Osteocyte (in vitro differentiated cells): ENCODE measurements at places on chromosomes 11 and 22. TPM values are rescaled to one million over a fixed set of nuclear protein-coding genes. Genes with fewer than 3 reads are reported as not detected.

DNA sequence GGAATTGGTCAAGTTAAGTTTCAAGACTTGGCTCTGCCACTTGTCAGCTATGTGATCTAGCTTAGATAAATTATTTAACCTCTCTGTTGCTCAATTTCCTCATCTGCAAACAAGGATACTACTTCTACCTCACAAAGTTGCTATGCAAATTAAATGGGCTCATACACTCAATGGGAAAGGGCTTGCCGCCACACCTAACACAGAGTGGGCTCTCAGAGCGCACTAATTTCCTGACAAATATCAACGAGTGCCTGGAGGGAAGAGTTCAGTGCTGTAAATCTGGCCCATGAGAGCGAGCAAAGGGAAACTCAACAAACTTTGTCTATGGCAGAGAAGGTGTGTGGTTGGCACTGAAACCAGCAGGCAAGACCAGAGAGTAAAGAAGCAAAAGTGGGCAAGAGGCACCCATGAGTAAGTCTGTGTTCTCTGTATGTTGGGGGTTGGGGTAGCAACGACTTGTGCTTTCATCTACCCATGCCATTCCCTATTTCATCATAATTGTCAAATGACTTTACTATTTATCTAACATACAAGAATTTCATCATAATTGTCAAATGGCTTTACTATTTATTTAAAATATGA lies 60.7 kb upstream of the PHF21A start:
- H3K27me3 ChIP-seq: peaks cover 77% of the 10 kb centered on the region
- no peaks in the 10 kb centered on the region for H3K4me1 ChIP-seq
- no peak for DNase-seq
- H3K4me3 ChIP-seq: no peak overlapping the region
- H3K36me3 ChIP-seq: no peaks in the 10 kb centered on the region
- H3K27ac ChIP-seq: no peak overlapping the region

GRCh38 chr22:35548722-35549112 lies 8.1 kb downstream of the RASD2 start:
- H3K27me3 ChIP-seq: peaks cover 20% of the 10 kb centered on the region
- DNase-seq: no peak
- peaks cover 10% of the 10 kb centered on the region for H3K4me1 ChIP-seq
- H3K27ac ChIP-seq: no peak overlapping the region
- no peaks in the 10 kb centered on the region for H3K36me3 ChIP-seq

DNA sequence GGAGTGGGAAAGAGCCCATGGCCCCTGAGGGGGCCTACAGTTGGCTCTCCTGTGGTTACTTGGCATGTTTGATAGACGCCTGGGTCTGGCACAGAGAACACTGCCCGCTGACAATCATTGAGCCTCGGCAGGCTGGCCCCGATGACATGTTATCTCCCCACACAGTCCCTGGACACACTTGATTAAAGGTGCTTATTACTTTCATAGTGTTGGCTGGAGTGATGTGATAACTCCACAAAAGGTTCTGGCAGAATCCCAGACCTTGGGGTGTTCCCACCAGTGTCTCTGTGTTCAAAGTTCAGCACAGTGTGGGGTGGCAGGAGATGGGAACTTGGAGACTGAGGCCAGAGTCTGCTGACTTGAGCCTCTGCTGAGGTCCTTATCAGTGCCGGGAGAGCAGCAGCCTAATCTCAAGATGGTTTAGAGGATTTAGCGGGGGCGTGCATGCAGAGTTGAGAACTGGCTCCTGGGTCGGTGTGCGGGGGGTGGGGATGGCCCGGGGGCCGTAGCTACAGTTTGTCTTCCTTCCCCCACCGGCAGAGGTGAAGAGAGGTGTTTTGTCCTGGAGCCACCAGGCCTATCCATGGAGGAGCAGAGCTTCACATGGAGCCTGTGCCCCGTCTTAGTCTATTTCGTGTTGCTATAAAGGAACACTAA lies 22.5 kb downstream of the PARVB start:
- H3K27ac ChIP-seq: no peak overlapping the region
- no peak for DNase-seq
- peaks cover 2% of the 10 kb centered on the region for H3K4me1 ChIP-seq
- H3K27me3 ChIP-seq: no peaks in the 10 kb centered on the region

GRCh38 chr11:8333376-8333775 lies 69.7 kb upstream of the LMO1 start:
- no peaks in the 10 kb centered on the region for H3K36me3 ChIP-seq
- no peak overlapping the region for H3K4me3 ChIP-seq
- DNase-seq: no peak
- H3K27me3 ChIP-seq: no peaks in the 10 kb centered on the region
- peaks cover 29% of the 10 kb centered on the region for H3K4me1 ChIP-seq
- H3K27ac ChIP-seq: no peak overlapping the region

- no peak for DNase-seq
- H3K27me3 ChIP-seq: peaks cover 64% of the 10 kb centered on the region
- no peak overlapping the region for H3K4me3 ChIP-seq
- no peak overlapping the region for H3K27ac ChIP-seq
Measured at GRCh38 chr22:22069450-22070370, 87.1 kb upstream of the TOP3B start.

DNA sequence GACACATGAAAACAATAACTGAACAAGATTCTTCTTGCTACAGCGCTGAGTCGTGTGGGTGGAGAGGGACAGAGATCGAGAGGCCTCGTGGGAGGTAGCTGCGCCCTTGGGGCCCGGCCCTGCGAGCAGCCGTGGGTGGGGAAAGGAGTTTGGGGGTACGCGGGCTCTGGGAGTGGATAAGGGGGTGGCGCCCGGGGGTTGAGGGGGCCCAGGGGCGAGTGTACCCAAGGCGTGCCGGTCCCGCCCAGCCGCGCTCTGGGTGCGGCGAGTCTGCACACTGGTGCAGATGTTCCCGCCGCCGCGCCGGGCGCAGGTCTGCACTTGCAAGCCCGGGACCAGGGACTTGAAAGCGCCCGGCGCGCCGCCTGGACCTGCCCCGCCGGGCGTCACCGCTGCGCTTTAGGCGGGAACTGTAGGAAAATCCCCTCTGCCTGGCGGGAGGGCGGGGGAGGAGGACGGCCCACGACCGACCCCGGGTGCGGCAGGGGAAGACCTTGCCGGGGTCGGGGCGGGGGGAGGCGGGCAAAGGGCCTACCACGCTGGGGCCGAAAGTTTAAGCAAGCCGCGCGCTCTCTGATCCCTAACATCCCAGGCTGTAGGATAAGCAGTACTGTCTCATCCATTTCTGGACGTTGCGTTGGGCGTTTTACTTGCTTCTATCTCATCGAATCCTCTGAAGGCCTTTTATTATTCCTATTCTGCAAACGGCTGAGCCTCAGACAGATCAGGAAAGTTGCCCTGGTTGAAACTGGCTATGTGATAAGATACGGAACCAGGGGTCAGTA lies 1.4 kb upstream of the KREMEN1 start:
- peak overlapping the region; percentile 66 for H3K4me3 ChIP-seq
- H3K27ac ChIP-seq: no peak overlapping the region
- H3K36me3 ChIP-seq: no peaks in the 10 kb centered on the region

- peaks cover 14% of the 10 kb centered on the region for H3K4me1 ChIP-seq
- no peak overlapping the region for H3K27ac ChIP-seq
- H3K36me3 ChIP-seq: no peaks in the 10 kb centered on the region
- H3K4me3 ChIP-seq: no peak overlapping the region
- H3K27me3 ChIP-seq: peaks cover 10% of the 10 kb centered on the region
Measured at GRCh38 chr11:121104312-121104762, 3.3 kb downstream of the TECTA start.

GRCh38 chr11:12675951-12676711 lies 1.9 kb downstream of the TEAD1 start:
- H3K4me3 ChIP-seq: peak overlapping the region; percentile 92
- no peak for DNase-seq
- peaks cover 2% of the 10 kb centered on the region for H3K36me3 ChIP-seq
- H3K4me1 ChIP-seq: peaks cover 51% of the 10 kb centered on the region
- peak overlapping the region; percentile 97 for H3K27ac ChIP-seq

DNA sequence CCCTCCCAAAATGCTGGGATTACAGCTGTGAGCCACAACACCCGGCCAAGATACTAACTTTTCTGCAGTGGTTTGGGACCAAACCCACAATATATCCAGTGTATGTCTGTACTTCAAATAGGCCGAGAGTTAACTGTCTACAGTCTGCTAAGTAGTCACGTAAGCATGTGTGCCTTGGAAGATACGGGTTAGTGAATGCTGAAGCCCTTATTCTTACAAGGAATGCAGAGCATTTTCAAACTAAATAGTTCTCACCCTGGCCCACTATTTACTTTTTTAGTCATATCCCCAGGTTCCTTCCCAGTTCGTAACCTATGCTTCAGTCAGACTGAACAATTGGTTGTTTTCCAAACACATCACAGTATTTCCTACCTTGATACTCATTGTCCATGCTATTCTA lies 176.0 kb downstream of the WNT11 start:
- peaks cover 10% of the 10 kb centered on the region for H3K36me3 ChIP-seq
- H3K4me3 ChIP-seq: no peak overlapping the region
- H3K4me1 ChIP-seq: peaks cover 63% of the 10 kb centered on the region
- peak overlapping the region; percentile 86 for H3K27ac ChIP-seq

- no peak overlapping the region for H3K4me3 ChIP-seq
- DNase-seq: no peak
- H3K27me3 ChIP-seq: peaks cover 11% of the 10 kb centered on the region
- H3K4me1 ChIP-seq: peaks cover 1% of the 10 kb centered on the region
- no peak overlapping the region for H3K27ac ChIP-seq
Measured at GRCh38 chr11:61480994-61481335, 27.6 kb upstream of the LRRC10B start.

DNA sequence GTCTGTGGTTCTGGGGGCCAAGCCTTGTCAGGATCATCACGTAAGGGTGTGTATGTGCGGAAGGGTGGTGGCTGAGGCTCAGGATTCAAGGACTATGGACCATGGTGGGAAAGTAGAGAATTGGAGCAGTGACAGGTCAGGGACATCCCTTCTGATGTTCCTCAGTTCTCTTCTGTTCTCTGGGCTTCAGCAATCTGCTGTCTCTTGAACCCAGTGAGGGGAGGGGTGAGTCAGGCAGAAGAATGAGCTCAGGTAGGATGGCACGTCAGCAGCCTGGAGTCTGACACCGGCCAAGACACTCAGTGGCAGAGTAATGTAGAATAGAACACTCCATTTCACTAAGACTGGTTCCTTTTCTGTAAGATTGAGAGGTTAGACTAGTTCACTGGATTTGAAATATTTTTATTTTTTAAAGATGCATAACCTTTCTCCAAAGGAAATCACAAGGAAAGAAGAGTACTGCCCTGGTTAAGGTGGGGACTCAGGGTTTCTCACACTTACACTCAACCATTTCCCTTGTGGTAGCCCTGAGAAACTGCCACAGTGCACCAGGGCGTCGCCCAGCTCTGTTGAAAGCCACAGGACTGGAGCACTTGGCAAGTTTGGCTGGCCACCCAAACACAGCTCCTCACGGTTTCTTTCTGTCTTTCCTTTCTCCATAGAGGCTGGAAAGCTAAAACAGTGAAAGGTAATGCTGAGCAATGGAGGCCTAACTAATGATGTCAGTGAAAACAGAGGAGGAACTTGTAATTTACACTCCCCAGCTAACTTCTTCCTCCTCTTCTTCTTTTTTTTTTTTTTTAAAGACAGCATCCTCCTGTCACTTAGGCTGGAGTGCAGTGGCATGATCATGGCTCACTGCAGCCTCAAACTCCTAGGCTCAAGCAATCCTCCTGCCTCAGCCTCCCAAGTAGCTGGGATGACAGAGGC lies 23.1 kb upstream of the MICAL2 start:
- peak overlapping the region; percentile 98 for H3K27ac ChIP-seq
- H3K4me1 ChIP-seq: peaks cover 72% of the 10 kb centered on the region
- peak overlapping the region; percentile 56 for H3K4me3 ChIP-seq

DNA sequence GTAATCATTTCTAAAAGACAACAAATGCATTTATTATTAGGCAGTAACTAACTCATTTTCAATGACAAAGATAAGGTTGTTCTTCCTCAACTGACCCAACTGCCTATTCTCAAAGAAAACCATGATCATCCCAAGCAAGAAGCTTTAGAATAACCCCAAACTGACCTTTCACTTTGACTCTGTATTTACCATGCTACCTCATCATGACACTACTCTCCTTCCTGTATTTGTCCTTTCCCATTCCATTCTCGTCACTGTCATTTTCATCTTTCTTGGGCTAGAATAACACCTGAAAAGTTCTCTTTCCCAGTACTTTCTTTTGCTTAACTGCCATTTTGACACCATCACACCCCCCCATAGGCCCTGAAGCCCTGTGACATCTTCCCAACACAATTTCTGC lies 48.3 kb downstream of the TCF20 start:
- no peaks in the 10 kb centered on the region for H3K27me3 ChIP-seq
- no peak overlapping the region for H3K27ac ChIP-seq
- DNase-seq: no peak
- H3K4me3 ChIP-seq: no peak overlapping the region

GRCh38 chr11:119975561-119976152 lies 162.3 kb downstream of the TRIM29 start:
- H3K36me3 ChIP-seq: no peaks in the 10 kb centered on the region
- no peak for DNase-seq
- no peaks in the 10 kb centered on the region for H3K4me1 ChIP-seq
- H3K27ac ChIP-seq: no peak overlapping the region

GRCh38 chr22:47883757-47884156 lies 1121.3 kb downstream of the TBC1D22A start:
- no peaks in the 10 kb centered on the region for H3K4me1 ChIP-seq
- no peaks in the 10 kb centered on the region for H3K27me3 ChIP-seq
- H3K27ac ChIP-seq: no peak overlapping the region
- H3K36me3 ChIP-seq: no peaks in the 10 kb centered on the region
- no peak overlapping the region for H3K4me3 ChIP-seq
- no peak for DNase-seq

DNA sequence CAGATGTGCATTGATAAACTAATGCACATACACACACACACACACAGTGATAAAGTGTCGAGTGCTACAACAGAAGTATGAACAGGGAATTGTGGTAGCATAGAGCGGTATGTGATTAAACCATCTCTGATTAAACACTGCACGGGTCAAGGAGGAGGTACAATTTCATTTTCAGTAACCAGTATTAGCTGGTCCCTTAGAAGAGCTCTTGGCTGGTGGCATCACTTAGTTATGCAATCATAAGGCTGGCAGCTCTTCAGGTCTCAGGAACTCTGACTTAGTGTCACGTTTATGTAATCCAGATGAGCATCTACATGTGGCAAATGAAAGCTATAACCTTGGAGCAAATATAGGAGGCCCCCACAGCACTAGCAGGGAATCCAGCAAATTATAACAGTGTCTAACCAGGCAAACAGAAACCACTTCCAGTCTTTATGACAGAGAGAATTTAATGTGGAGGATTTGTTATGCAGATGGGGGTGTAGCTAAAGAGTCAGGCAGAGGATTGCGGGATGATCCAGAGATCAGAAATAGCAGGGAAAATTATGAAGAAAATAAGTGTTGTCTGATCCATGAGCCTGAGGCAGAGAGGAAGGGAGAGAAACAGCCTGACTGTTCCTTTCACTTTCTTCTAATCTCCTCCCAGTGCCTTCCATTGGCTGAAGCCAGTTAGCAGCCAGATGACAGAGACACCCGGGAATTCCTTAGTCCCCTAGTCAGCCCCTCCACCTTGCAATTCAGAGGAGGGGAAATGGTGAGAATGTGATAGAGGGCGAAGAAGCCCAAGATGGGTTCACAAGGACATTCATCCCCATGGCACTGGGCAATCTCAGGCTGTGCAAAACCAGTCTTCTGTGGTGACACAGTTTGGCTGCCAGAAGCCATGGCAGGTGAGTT lies 533.1 kb upstream of the TENM4 start:
- DNase-seq: no peak
- H3K4me3 ChIP-seq: no peak overlapping the region
- no peaks in the 10 kb centered on the region for H3K4me1 ChIP-seq
- no peaks in the 10 kb centered on the region for H3K36me3 ChIP-seq
- H3K27ac ChIP-seq: no peak overlapping the region

The PAMR1 gene
- total RNA-seq: 3.8 and 4.4 TPM in 2 replicates

The TTC28 gene
- total RNA-seq: 68.7 and 70.3 TPM in 2 replicates

The KDM4D gene
- total RNA-seq: 0.81 and 0.97 TPM in 2 replicates

The IL18 gene
- total RNA-seq: 0.59 and 0.68 TPM in 2 replicates

The SHANK3 gene
- total RNA-seq: 4.7 and 4.8 TPM in 2 replicates

The NLRP10 gene
- 0.38 and 0.63 TPM in 2 replicates for total RNA-seq

The TMEM25 gene
- 33.6 and 36.2 TPM in 2 replicates for total RNA-seq

The TRIM48 gene
- not detected in 2 replicates for total RNA-seq
